NCI-H774 (cell line): ENCODE measurements at places on chromosomes 5 and 9.

DNA sequence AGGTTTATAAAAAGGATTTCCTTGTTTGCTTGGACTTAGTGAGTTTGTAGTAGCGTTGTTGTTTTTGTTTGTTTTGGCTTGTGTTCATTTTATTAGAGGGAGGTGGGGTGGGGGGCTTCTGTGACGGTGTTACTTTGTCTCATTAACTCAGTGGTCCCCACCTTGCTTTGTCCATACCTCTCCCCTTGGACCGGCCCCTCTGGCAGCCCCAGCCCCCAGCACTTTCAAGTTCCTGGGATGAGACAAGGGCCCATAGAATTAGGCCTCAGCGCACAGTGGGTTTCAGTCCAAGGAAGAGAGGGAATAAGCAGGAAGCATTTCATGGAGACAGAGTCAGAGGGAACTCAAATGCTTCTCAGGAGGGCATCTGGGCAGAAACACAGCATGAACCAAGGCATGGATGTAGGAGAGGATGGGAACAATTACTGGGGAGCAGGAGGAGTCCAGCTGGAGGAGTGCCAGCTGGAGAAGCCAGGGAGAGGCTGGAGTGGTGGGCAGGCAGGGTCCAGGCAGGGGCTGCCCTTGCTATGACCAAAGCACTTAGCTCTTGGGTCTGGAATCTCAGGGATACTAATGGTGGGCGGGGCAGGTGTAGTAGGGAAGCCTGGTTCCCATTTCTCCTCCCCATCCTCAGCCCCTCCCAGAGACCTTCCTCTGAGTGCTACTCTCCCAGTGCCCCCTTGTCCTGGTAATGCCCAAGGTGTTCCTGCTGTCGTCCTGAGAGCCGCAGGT, 23.5 kb upstream of the ENHO start:
- no peak for DNase-seq

DNA sequence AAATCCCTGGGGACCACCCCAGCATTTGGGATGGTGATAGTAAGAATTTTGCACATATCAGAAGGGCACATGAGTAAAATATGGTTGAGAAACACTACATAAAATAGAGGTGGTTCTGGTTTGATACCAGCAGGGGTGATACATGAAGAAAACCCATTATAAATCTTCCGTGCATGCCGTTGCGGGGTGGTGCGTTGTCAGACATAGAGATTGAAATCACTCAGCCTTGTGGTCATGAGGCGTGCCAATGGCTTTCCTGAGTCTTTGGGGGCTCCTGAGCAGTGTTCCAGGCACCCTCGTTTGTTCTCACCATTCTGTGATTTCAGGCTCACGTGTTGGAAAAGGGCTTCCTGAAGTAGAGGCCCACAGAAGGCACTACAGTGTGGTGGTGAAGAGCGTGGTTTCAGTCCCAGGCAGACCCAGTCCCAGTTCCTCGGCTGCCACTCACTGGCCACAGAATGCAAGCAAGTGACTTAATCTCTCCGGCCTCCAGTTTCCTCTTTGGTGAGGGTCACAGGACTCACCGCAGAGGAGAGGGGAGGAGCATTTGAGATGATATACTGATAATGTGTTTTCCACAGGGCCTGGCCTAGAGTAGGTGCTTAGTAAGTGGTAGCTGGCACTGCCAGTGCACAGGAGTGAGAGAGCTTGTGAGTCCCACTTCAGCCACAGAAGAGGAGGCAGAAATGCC, 20.5 kb upstream of the GLRX start:
- no peak for DNase-seq

DNA sequence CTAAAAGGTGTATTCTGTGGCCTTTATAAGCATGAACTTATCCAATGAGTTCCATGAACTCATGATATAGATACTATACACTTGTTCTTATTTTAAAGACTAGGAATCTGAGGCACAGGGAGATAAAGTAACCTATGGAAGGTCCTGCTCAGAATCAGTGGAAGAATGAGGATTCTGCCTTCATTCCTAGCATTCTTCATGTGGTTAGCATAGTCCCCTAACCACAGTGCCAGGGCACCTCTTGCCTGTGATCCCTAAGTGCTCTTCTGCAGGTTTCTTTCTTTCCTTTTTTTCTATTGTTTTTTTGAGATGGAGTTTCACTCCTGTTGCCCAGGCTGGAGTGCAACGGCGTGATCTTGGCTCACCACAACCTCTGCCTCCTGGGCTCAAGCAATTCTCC, 174.1 kb downstream of the C9orf152 start:
- no peak for DNase-seq

- no peak for DNase-seq
These were observed 41.3 kb downstream of the NPR3 start for GRCh38 chr5:32752411-32752810.

- DNase-seq: no peak
These were observed 274.0 kb upstream of the DAPK1 start for GRCh38 chr9:87223392-87224246.

DNA sequence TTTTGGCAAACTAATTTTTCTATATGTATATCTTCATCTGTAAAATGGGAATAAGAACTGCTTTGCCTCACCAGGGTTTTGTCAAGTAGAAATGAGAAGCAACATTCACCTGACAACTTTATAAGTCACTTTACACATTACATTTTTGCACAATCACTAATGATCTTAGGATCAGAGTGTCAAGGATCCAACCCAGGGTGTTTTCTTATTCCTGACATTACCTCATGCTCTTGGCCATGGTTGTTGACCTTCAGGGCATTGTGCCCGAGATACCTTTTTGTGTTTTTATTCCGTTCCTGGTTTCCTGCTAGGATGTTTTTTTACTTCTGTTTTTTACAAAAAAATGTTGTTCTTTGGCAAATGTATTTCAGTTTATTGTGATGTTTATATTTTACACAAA, 22.2 kb upstream of the RASA1 start:
- DNase-seq: no peak

DNA sequence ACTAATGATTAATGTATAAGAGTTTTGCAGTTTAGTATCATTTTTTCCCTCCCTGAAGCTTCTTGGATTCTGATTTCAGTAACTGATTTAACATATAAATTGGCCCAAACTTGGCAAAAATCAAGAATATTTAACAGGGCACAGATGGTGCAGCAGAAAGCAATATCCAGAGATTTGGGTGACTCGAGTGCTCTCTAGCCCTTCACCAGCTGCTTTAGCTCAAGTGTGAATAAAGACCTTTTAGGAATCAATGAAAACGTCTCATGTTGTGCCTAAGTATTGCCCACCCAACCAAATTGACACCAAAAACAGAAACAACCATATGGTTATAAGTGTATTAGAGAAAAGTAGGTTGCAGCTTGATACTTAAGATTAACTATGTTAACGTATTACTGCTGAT, 933.4 kb upstream of the PTPRD start:
- no peak for DNase-seq

DNA sequence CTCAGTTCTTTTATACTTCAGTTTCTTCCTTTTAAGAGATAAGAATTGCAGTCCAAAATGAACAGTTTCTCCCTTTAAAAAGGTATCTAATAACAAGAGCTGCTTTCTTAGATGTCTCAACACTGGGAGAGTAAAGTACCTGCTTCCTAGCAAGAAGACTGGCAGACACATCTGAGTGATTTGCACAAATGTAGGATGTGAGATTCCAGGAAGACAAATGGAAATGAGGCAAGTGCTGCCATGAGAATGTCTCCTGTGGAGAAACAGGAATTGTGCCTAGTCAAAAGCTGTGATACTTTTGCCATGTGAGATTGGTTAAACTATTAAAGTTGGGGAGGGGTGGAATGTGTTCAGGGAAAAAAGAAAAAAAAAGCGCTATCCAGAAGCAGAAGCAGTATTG, 159.1 kb downstream of the HTR1A start:
- no peak for DNase-seq

DNA sequence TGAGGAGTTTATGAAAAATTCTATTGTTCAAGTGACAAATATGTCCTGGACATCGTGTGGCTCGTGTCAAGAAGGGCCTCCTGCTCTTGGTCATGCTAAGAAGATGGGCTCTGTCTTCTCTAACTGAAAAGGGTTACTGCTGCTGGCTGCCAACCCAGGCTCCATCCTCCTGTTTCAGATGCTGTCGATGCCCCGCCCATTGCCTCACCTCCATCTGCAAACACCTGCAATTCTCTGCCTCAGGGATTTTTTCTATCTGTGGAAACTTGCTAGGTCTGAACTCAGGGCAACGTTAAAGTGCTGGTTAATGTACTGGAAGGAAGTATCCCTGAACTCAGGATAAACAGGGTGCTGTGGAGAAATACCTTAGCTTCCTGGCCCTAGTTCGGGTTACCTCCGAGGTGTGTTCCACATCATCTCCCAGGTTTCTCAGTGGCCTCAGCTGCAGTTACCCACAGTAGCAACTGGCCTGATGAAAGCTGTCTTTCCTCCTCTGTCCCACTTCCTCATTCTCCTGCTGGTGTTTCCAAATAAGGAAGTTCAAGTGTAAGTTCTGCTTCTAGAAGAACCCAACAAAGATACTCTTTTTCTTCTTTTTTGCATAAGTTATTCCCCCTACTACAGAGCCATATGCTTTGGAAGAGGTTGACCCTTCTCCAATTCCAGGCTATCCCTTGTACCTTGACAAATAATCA, 151.7 kb upstream of the SMIM23 start:
- no peak for DNase-seq

DNA sequence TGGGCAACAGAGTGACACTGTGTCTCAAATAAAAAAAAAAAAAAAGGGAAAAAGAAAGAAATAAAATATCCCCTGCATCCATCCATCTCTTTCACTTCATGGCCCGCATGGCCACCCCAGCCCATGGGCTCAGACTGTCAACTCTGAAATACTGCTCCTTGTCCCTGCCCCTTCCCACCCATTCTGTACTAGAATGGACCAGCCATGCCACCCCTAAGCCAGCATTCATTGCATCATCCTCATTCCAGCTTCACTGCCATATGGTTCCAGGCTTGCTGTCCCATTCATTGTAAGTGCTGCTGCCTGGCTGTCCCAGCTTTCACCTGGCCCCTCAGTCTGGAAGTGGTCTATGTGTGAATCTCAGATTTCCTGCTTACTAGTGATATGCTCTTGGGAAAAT, 46.2 kb downstream of the SPRY4 start:
- no peak for DNase-seq

GRCh38 chr5:6849316-6850105, 136.3 kb downstream of the TENT4A start:
- no peak for DNase-seq
